ENCODE measurements at places on chromosomes 5 and 9.

DNA sequence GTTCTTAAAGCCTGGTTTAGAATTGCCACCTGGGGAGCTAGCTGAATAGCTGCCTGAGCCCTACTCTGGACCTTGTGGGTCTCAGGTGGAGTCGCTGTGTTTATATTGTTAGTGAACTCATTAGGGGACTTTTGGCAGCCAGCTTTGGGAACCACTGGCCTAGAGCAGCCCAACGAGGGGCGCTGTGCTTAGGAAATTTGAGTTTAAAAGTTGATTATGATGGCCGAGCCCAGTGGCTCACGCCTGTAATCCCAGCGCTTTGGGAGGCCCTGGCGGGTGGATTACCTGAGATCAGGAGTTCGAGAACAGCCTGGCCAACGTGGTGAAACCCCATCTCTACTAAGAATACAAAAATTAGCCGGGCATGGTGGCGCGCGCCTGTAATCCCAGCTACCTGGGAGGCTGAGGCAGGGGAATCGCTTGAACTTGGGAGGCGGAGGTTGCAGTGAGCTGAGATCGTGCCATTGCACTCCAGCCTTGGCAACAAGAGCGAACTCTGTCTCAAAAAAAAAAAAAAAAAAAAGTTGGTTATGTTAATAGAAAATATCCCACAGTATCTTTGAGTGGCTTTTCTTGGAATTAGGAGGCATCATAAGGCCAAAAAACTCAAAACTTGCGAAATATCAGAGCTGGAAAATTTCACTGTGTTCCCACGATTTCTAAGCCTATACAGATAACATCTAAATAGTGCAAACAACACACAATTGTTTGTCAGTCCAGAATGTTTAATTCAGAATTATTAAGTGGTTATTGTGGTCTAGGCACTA lies 809 bp downstream of the MCCC2 start:
- no peak for DNase-seq

DNA sequence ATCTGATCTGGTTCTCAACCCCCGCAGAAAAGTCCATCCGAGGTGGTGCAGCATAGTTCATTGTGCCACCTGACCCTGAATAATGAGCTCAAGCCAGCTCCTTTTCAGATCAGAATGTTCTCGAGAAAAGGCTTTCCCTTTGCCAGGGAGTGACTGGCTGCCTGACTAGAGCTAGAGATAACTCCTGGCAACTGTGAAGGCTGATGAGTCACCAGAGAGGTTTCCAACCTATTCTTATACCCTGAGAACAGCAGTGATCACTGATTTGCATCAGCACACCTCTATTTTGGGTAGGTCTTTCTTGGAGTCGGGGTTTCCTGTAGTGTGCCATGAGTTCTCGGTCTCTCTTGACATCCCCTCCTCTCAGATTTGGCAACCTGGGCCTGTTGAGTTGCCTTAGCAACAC lies 127.9 kb downstream of the PIK3R1 start:
- DNase-seq, result no peak

- no peak for DNase-seq
Measured at GRCh38 chr5:141172381-141173204, at the start of gene PCDHB7. Gene PCDHB7 (plus strand): TSS chr5:141172644. CDS start chr5:141172836, 192 bp downstream.

- DNase-seq, result no peak
Measured at GRCh38 chr9:29475471-29475870, 1902.2 kb upstream of the C9orf72 start.

- DNase-seq, result no peak
Measured at GRCh38 chr5:168921147-168921866, 342.1 kb upstream of the PANK3 start.

DNA sequence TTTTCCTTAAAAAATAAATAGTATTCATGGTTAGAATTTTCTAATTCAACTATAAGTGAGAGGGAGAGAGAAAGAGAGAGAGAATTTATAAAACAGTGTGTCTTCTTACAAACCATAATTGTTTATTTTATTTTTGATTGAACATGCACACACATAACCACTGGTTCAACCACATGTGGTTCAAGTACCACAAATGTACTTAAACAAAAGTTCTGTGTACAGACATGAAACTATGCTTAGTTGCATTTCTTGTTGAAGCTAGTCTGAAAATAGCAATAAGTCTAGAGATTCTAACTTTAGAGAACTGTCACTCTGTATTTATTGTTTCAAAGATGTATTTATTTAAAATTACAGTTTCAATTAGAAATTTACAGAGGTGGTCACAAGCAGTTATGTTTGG lies 130.6 kb upstream of the PDE4D start:
- DNase-seq, result no peak

DNA sequence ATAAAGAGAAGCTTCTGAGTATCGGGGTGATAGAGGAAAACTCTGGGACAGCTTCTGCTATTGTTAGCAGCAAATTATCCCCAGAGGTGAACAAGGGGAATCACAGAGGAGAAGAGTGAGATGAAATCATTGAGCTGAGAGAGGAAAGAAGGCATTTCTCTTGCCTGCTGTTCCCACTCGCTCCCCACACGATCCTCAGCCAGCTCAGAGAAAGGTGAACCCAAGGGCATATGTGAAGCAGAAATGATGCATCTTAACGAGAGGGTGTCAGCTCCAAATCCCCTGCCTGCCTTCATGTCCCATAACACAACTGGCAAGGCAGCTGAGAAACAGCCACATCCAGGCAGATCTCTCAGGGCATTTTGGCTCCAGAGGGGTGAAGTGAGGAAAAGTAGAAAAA lies 111.6 kb downstream of the BRINP1 start:
- no peak for DNase-seq

- no peak for DNase-seq
Measured at GRCh38 chr5:137587919-137588318, 88.8 kb upstream of the SPOCK1 start.
